ENCODE measurements at places on chromosomes 3 and 15. TPM values are rescaled to one million over a fixed set of nuclear protein-coding genes. Genes with fewer than 3 reads are reported as not detected.

ECE2 gene
- not detected for total RNA-seq

GRCh38 chr15:70792171-70792573, 28.8 kb upstream of the UACA start:
- DNase-seq = no peak

DNA sequence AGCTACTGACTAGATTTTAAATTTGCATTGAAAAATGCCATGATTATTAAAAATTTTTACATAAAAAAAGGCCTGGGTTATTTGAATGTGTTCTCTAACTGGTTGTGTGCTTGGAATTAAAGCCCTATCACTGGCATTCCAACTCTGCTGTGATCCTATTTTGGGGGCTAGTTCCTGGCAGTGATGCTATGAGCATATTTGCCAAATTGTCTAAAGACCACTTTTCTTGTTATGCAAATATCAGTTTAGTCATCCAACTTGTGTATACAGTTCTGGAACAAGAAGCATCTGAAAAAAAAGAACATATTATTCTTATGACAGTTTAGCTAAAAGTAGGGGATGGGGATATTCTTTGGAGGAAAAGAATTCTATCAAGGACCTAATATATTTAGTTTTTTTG, 243.4 kb upstream of the ZNF717 start:
- no peak for DNase-seq

- no peak for DNase-seq
These were observed 12.6 kb downstream of the RAB6B start for GRCh38 chr3:133882986-133883586.

DNA sequence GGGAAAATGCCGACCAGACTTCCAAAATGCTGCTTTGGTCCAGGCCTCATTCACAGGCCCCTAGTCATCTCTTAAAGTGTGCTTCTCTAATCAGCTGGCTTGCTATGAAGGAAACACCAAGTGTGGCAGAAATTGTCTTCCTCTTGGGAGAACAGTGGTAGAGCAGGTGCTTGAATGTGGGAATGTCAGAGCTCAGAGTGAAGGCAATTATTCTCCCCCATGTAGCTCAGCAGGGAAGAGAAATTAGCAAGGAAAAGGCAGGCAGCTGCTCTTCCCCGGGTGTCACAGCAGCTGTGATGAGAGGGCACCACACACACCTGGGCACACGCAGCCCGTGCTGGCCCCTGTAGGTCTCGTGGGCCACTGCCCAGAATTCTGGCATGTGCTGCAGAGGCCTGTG, 358.5 kb downstream of the WDR72 start:
- DNase-seq = no peak

DNA sequence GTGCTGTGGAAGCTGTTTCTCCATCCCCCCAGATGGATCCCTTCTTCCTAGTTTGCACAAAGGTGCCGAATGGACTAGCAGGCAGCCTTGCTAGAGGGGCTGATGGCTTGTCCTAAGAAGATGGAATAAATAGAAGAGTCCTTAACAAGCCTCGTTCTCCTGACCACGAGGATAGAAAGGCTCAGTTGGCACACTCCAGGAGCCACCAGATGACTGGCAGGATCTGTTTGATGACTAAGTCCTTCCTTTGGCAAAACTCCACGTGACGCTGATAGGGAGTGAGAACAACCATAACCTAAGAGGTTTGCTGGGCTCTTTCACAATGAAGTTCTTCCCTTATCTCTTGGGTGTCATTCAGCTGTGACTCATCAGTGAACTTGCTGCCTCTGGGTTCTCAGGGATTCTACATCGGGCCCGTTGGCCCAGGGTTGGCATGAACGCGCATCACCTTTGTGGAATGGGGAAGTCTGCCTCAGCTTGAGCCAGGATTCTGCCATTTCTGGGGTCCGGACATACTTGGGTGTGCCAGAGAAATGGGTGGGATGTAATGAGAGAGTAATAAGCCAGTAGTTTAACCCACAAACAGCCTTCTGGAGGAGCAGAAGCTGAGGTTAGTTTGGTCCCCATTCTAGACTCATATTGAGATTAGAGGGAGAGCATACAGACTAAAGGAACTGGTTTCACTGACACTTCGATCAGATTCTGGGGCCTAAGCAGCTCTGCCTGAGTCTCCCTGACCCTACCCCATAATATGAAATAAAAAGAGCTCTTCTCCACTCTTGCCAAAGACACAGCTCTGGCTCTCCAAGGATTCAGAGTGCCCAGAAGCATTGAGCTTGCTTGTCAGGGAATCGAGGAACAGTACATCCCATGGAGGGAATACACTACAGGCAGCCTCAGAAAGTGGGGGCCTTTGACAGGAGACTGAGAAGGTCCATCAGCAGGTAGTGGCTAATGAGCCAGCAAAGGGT, 2.0 kb upstream of the MELTF start:
- DNase-seq = no peak
